ENCODE measurements at places on chromosomes 4 and X.
A peak's percentile ranks its signal among the peaks of the same experiment; 100 is the strongest.

DNA sequence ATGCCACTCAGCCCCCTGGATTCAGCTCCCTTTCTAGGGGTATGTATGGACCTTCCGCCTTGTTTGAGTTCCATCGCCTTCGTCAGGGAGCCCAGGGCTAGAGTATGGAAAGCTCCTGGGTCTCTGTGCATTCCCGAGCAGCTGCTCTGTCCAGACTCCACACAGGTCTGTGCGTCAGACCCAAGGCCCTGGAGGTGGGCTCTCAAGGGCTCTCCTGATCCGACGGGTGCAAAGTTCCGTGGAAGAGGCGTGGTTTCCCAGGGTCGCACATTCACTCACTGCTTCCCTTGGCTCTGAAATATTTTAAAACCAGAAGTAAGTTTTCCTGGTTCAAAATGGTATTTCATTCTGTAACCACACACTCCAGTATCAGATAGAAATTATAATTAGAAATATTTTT is 863.2 kb downstream of the TRIML1 start:
- DNase-seq, result no peak

GRCh38 chrX:18549643-18550042 is 122.3 kb downstream of the RS1 start:
- DNase-seq, result no peak

GRCh38 chr4:54226404-54227255 is 2.5 kb upstream of the PDGFRA start:
- DNase-seq, result peak; percentile 76

- peak; percentile 8 for DNase-seq
Observed at GRCh38 chr4:11628093-11628725, 199.5 kb upstream of the HS3ST1 start.

DNA sequence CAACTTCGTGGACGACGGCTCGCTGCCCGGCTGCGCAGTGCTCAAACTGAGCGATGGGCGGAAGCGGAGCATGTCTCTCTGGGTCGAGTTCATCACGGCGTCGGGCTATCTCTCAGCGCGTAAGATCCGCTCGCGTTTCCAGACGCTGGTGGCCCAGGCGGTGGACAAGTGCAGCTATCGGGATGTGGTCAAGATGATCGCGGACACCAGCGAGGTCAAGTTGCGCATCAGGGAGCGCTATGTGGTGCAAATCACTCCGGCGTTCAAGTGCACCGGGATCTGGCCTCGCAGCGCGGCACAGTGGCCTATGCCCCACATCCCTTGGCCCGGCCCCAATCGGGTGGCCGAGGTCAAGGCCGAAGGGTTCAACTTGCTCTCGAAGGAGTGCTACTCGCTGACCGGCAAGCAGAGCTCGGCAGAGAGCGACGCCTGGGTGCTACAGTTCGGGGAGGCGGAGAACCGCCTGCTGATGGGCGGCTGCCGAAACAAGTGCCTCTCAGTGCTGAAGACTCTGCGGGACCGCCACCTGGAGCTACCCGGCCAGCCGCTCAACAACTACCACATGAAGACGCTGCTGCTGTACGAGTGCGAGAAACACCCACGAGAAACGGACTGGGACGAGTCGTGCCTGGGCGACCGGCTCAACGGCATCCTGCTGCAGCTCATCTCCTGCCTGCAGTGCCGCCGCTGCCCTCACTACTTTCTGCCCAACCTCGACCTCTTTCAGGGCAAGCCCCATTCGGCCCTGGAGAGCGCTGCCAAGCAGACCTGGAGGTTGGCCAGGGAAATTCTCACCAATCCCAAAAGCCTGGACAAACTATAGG is 1.5 kb downstream of the MAB21L2 start:
- DNase-seq, result peak; percentile 22

DNA sequence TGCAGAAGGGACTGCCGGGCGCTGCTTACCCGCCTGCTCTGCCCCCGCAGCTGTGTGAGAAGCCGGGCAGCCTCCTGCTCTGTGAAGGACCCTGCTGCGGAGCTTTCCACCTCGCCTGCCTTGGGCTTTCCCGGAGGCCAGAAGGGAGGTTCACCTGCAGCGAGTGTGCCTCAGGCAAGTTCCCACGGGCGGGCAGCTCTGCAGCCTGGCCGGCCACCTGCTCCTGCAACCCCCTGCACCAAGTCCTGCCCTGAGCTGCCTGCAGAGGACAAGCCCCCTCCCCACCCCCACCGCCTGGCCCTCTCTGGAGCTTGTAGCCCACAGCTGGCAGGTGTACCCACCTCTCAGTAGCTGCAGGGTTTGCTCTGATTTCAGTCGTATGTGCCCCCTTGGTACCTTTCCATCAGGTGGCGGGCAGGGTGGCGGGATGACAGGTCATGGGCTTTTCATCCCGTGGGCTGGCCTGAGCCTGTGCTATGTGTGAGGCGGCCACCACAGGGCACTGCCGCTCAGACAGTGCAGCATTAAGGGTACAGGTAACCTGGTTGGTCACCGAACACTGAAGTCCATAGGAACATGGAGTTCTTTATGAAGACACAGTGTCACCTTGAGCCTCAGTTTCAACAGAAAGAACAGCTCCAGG is 56.6 kb downstream of the NELFA start:
- DNase-seq, result no peak

GRCh38 chr4:82899374-82900065 is 1.0 kb upstream of the THAP9 start:
- no peak for DNase-seq

- peak; percentile 46 for DNase-seq
Observed at GRCh38 chr4:77040854-77041725, 34.7 kb downstream of the CCNI start.

DNA sequence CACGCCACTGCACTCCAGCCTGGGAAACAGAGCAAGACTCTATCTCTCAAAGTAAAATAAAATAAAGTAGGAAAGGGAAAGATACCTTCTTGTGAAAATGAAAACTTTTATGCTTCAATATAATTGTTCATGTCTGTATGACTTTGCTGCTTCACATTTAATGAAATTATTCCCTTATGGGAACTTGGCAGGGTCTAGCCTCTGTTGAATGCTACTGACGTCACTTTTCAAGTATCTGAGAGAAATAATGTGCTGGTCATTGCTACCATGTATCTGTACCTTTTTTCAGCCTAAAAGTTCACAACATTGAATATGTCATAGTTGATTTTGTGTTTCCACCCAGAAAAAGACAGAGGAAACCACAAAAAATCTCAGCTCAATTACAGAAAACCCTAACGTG is 65.2 kb downstream of the PRDM5 start:
- DNase-seq, result peak; percentile 70

GRCh38 chrX:131058136-131058868 is at the start of gene ARHGAP36:
TSS of gene ARHGAP36 (plus strand) at chrX:131058346. CDS start at chrX:131081666, 23,320 bp downstream.
- DNase-seq, result no peak

DNA sequence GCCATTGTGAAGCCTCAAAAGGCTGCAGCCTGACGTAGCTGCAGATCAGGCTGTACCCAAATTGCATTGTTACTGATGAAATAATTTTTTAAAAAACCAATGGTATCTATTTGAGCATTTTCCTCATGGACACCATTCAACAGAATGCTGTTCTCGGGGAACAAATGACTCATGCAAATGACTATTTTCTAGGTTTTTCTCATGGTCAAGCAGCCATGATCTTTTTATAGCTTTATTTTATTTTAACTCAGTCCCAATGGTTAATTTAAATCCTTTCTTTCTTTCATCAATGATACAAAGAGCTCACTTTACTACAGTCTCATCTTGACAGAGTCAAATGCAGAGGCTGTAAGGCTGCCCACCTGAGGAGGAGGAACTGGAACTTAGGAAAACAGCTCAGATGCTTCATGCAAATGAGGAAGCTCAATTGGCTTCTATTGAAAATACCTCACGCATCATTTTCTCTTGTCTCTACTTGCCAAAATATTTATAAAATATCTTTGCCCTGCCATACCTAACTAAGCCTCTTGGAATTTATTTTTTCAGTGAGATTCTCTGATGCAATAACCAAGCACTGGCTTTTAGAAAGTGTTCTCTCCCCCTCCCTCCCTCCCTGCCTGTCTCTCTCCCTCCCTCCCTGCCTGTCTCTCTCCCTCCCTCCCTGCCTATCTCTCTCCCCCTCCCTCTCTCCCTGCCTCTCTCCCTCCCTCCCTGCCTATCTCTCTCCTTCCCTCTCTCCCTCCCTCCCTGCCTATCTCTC is 81.0 kb downstream of the SORBS2 start:
- peak; percentile 83 for DNase-seq

DNA sequence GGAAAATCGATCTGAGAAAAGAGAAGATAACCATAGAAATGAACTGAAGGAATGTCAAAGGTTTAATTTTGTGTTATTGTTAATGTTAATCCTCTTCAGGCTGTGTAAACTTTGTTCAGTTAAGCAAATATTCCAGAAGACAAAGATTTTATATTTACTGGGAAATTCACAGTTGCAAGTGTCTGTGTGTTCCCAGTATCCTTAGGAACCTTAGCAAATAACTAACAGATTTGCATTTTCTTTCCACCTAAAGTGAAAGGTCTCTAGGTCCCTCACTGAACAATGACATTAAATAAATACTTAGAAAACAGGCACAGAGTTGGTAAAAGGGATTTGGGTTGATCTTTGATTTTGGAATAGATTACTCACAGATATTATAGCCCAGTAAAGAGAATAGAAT is 324.7 kb downstream of the C4orf33 start:
- DNase-seq, result no peak

GRCh38 chrX:147315483-147315882 is 500.9 kb upstream of the CXorf51A start:
- DNase-seq, result no peak

GRCh38 chr4:84495118-84495793 is 3.8 kb downstream of the NKX6-1 start:
- DNase-seq, result no peak

- DNase-seq, result peak; percentile 44
Observed at GRCh38 chrX:111521169-111521568, 9.7 kb downstream of the SERTM2 start.

- peak; percentile 60 for DNase-seq
Observed at GRCh38 chrX:46408553-46409407, 136.4 kb downstream of the ZNF674 start.

DNA sequence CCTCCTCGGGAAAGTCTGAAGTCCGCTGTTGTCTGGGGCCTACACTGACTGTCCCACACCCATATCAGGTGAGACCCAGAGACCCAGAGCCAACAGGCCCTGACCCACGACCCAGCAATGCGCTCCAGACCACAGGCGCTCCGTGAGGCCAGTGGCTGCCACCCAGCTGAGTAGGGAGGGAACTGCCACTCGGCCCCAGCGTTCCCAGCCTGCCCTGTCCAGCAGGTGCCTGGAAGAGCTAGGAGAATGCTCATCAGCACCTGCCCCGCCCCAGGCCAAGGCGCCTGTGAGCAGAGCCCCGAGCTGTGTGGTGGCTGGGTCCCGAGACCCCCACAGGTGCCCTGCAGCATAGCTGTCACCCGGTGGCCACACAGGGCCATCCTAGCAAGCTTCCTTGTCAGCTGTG is 2.7 kb downstream of the SPON2 start:
- no peak for DNase-seq

DNA sequence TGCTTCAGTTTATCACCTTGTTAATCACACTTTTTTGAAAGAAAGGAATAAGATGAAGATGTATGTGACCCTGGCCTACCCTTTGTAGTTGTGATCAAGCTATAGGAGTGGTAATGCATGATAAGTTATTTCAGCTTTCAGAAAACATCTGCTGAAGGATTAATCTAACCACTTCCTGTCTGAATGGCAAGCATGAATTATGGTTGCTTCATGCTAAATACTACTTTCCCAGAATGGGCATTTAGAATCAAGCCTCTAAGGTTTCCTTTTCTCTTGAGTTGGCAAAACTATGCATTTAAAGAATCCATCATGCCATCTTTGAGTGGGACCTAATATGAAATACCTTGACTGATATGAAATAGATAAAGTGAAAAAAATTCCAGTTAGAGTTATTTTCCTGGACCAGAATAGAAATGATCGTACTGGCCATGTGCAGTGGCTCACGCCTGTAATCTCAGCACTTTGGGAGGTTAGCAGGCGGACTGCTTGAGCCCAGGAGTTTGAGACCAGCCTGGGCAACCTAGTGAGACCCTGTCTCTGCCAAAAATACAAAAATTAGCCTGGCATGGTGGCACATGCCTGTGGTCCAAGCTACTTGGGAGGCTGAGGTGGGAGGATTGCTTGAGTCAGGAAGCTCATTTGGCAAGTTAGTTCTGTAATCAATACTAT is 59.1 kb downstream of the ANXA3 start:
- peak; percentile 70 for DNase-seq

DNA sequence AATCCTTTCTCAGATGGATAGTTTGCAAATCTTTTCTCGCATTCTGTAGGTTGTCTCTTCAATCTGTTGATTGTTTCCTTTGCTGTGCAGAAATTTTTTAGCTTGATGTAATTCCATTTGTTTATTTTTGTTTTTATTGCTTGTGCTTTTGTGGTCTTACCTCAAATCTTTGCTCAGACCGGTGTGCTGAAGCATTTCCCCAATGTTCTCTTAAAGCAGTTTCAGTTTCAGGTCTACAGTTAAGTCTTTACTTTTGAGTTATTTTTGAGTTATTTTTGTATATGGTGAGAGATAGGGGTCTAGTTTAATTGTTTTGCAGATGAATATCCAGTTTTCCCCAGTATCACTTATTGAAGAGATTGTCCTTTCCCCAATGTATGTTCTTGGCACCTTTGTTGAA is 18.2 kb upstream of the SLC25A14 start:
- no peak for DNase-seq

GRCh38 chrX:19686876-19687275 is 171.6 kb upstream of the MAP3K15 start:
- DNase-seq, result no peak

- DNase-seq, result no peak
Observed at GRCh38 chr4:145743641-145744040, 63.7 kb downstream of the C4orf51 start.

DNA sequence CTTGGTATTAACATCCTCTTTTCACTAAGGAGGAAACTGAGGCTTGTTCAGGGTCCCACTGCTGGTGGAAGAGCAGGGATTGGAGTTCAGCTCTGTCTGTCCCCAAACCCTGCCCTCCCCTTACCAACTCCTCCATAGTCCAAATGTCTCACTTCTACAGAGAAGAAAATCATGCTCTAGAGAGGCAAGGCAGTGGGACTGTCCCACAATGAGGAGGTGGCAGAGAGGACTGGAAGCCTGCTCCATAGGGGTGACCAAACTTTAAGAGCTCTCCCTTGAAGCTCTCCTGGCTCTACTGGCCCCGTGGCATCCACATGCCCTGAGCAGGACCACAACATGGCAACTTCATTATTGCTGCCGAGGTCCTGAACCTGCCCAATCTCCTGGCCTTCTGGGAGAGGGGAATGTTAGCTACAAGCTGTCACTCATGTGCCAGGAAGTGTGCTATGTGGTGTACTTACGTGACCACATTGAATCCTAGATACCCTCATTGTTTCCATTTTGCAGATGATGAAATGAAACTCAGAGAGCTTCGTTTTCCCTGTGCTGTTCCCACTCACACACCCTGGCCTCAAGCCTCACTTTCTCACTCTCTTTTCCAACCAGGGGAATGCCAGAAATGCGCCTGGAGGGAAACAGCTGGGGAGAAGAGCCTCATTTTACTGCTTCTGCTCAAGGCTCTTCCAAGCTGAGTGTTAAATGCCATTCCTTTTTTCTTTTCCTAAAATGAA is 71.5 kb downstream of the ANAPC4 start:
- DNase-seq, result peak; percentile 65

Data from fibroblast of skin of scalp (primary cell).